ENCODE measurements at places on chromosomes 13 and 19. TPM values are rescaled to one million over a fixed set of nuclear protein-coding genes. Genes with fewer than 3 reads are reported as not detected.

GRCh38 chr13:29474991-29475390 lies 120.5 kb downstream of the SLC7A1 start:
- H3K4me1 ChIP-seq: no peaks in the 10 kb centered on the region
- peaks cover 5% of the 10 kb centered on the region for H3K27me3 ChIP-seq
- no peak for DNase-seq
- no peak overlapping the region for H3K27ac ChIP-seq
- H3K36me3 ChIP-seq: no peaks in the 10 kb centered on the region
- H3K4me3 ChIP-seq: no peak overlapping the region

GRCh38 chr13:92054389-92054788 lies 656.0 kb downstream of the GPC5 start:
- no peak overlapping the region for H3K27ac ChIP-seq
- H3K4me3 ChIP-seq: no peak overlapping the region
- H3K36me3 ChIP-seq: no peaks in the 10 kb centered on the region
- no peaks in the 10 kb centered on the region for H3K4me1 ChIP-seq
- DNase-seq: no peak
- no peaks in the 10 kb centered on the region for H3K27me3 ChIP-seq

GRCh38 chr19:15631817-15632216 lies 8.9 kb upstream of the CYP4F3 start:
- no peaks in the 10 kb centered on the region for H3K36me3 ChIP-seq
- no peak overlapping the region for H3K27ac ChIP-seq
- DNase-seq: peak; percentile 38

GRCh38 chr13:98200211-98200878 lies 23.3 kb upstream of the RNF113B start:
- no peak overlapping the region for H3K27ac ChIP-seq
- DNase-seq: no peak
- no peaks in the 10 kb centered on the region for H3K4me1 ChIP-seq

Gene KLK7
- not detected for total RNA-seq

GRCh38 chr19:1806184-1807029 lies 5.7 kb downstream of the ATP8B3 start:
- no peak for DNase-seq
- H3K36me3 ChIP-seq: no peaks in the 10 kb centered on the region
- H3K27ac ChIP-seq: no peak overlapping the region
- no peak overlapping the region for H3K4me3 ChIP-seq
- no peaks in the 10 kb centered on the region for H3K27me3 ChIP-seq
- H3K4me1 ChIP-seq: peaks cover 2% of the 10 kb centered on the region

- H3K27ac ChIP-seq: no peak overlapping the region
- H3K27me3 ChIP-seq: peaks cover 35% of the 10 kb centered on the region
- H3K36me3 ChIP-seq: no peaks in the 10 kb centered on the region
- peaks cover 2% of the 10 kb centered on the region for H3K4me1 ChIP-seq
- no peak overlapping the region for H3K4me3 ChIP-seq
- no peak for DNase-seq
Measured at GRCh38 chr13:25001476-25002206, 94.3 kb upstream of the PABPC3 start.

DNA sequence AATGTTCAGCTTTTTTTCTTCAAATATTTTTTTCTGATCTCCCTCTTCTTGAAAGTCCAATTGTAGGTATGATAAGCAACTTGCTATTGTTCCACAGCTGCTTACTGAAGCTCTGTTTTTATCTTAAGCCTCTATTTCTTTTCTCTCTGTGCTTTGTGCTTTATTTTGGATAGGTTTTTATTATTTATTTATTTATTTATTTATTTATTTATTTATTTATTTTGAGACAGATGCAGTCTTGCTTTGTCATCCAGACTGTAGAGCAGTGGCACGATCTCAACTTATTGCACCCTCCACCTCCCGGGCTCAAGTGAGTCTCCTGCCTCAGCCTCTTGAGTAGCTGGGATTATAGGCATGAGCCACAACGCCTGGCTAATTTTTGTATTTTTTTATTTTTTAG lies 199.4 kb downstream of the KLF12 start:
- no peak overlapping the region for H3K4me3 ChIP-seq
- H3K27me3 ChIP-seq: no peaks in the 10 kb centered on the region
- H3K27ac ChIP-seq: no peak overlapping the region
- peaks cover 18% of the 10 kb centered on the region for H3K36me3 ChIP-seq
- DNase-seq: no peak
- H3K4me1 ChIP-seq: peaks cover 61% of the 10 kb centered on the region

DNA sequence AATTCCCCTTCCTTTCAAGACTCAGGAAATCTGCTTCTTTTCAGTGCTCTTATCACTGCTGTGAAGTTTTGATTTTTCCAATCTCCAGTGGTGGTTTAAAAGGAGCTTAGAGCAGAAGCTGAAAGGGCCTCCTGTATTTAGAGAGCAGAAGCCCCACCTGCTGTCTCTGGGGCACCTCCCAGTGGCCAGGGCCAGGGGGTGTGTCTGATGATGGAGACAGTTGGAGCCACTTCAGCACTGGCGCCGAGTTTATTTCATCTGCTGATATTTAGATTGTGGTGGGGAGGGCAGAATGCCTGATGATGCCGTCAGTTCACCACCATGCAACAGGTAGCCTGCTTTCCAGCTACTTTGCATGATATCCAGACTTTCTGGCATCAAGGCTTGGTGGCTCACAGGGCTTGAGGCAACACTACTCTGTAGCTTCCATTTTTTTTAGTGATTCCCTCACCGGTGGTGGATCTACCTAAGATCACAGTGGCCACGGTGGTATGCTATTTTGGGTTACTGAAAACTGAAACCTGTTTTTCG lies 371.9 kb downstream of the KCNRG start:
- peaks cover 7% of the 10 kb centered on the region for H3K4me1 ChIP-seq
- H3K36me3 ChIP-seq: peaks cover under 1% of the 10 kb centered on the region
- peak; percentile 53 for DNase-seq
- peaks cover 2% of the 10 kb centered on the region for H3K27me3 ChIP-seq
- H3K27ac ChIP-seq: no peak overlapping the region
- H3K4me3 ChIP-seq: no peak overlapping the region

GRCh38 chr13:69287050-69287698 lies 820.5 kb upstream of the ATXN8OS start:
- no peaks in the 10 kb centered on the region for H3K27me3 ChIP-seq
- H3K4me3 ChIP-seq: no peak overlapping the region
- no peak for DNase-seq
- no peaks in the 10 kb centered on the region for H3K36me3 ChIP-seq

DNA sequence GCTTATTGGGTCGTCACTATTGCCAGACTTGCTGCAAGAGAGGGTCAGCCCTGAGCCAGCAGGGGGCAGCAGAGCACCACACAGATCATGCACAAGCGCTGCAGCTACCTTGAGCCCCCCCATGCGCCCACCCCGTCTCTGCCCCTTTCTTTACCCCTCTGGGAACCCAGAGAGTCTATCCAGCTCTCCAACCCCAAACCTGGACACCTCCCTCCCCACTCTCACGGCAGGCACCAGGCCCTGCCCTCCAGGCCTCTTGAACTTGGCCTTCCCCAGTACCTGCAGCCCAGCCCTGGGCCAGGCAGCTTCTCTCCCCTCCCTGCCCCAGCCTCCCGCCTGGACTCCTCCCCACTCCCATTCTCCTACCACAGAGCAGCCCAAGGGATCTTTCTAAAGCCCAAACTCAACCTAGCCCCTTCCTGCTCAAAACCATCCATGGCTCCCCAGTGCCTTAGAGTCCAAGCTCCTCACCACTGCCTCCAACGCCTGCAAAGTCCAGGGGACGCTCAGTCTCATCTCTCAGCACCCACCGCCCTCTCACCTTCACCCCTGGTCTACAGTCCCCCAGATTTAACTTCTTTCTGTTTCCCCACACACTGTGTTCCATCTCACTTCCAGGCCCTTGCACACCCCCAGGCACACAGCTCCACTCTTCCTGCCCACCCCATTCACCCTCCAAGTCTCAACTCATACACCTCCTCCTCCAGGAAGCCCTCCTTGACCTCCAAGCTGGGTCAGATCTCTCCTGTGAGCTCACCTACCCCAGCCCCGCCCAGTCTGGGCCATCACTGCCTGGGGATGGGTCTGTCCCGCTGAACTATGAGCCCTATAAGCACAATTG lies 9.4 kb upstream of the CEACAM16 start:
- DNase-seq: peak; percentile 81
- H3K4me3 ChIP-seq: no peak overlapping the region
- H3K4me1 ChIP-seq: peaks cover 33% of the 10 kb centered on the region
- H3K27ac ChIP-seq: no peak overlapping the region
- peaks cover 10% of the 10 kb centered on the region for H3K27me3 ChIP-seq

Gene C19orf38
- total RNA-seq: 1.4 TPM

Gene KCNJ14
- total RNA-seq: 1.2 TPM

GRCh38 chr13:94033830-94034642 lies 445.4 kb downstream of the DCT start:
- H3K4me3 ChIP-seq: no peak overlapping the region
- no peak overlapping the region for H3K27ac ChIP-seq
- H3K4me1 ChIP-seq: no peaks in the 10 kb centered on the region
- no peak for DNase-seq
- H3K27me3 ChIP-seq: peaks cover 4% of the 10 kb centered on the region

DNA sequence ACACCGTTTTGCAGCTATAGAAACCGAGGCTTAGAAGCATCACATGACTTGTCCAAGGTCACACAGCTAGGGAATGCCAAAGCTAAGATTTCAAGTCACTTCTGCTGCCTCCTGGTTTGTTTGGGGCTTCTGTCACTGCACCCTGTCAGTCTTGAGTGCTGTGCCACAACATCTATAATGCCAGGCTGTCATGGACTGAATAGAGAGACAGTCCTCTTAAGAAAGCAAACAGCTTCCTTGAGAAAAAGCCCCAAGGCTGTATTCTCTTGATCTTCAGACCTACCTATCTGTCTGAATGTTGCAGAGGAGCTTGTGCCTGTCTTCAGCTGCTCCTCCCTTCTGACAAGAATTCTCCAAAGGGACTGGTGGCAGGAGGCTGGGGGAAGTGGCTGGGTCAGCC lies 81.6 kb downstream of the OLFM4 start:
- H3K4me3 ChIP-seq: no peak overlapping the region
- H3K4me1 ChIP-seq: no peaks in the 10 kb centered on the region
- DNase-seq: no peak
- H3K27ac ChIP-seq: no peak overlapping the region

DNA sequence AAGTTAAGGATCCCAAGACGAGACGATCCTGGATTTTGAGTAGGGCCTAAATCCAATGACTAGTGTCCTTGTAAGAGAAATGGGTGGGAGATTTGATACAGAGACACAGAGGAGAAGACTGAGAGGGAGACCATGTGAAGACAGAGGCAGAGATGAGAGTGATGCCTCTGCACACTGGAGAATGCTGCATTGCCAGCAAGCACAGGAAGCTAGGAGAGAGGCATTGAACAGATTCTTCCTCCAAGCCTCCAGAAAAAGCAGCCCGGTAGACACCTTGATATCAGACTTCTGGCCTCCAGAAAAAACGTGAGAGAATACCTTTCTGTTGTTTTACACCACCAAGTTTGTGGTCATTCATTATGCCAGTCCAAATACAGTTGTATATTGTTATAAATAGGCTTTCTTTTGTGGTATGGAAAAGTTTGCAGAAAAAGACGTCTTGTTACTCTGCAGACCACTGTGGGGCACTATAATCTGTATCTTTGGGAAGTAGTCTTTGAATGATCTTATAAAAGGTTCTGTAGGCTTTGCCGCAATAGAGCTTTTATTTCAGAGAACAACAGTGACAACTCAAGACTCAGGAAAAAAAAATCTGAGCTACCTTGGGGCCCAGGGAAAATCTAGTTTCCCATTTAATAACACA lies 17.9 kb upstream of the RFC3 start:
- H3K27me3 ChIP-seq: peaks cover 2% of the 10 kb centered on the region
- DNase-seq: no peak
- H3K27ac ChIP-seq: no peak overlapping the region
- no peaks in the 10 kb centered on the region for H3K4me1 ChIP-seq

DNA sequence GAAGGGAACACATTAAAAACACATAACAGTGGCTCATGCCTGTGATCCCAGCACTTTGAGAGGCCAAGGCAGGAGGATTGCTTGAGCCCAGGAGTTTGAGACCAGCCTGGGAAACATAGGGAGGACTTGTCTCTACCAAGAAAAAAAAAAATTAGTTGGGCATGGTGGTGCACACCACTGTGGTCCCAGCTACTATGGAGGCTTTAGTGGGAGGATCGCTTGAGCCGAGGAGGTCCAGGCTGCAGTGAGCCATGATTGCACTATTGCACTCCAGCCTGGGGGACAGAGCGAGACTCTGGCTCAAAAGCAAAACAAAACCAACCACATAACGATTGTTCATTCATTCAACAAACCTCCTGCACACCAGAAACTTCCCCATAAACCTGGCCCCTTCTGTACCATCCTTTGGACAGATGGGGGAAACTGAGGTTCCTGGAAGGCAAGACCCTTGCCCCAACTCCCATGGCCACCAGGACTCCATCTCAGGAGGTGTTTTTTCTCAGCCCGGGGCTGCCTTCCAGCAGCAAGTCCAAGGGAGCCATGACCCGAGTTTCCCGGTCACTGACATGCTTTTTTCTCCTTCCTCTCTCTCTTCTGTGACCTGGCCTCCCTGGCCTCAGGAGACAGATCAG lies 4.3 kb downstream of the FOSB start:
- peaks cover 38% of the 10 kb centered on the region for H3K4me1 ChIP-seq
- DNase-seq: no peak
- no peak overlapping the region for H3K27ac ChIP-seq
- no peak overlapping the region for H3K4me3 ChIP-seq

Gene ZFP82
- total RNA-seq: 3.7 TPM

Gene C19orf85
- total RNA-seq: not detected

GRCh38 chr19:29040292-29040691 lies 172.7 kb downstream of the UQCRFS1 start:
- H3K36me3 ChIP-seq: no peaks in the 10 kb centered on the region
- no peaks in the 10 kb centered on the region for H3K4me1 ChIP-seq
- DNase-seq: no peak
- no peak overlapping the region for H3K27ac ChIP-seq
- H3K4me3 ChIP-seq: no peak overlapping the region

DNA sequence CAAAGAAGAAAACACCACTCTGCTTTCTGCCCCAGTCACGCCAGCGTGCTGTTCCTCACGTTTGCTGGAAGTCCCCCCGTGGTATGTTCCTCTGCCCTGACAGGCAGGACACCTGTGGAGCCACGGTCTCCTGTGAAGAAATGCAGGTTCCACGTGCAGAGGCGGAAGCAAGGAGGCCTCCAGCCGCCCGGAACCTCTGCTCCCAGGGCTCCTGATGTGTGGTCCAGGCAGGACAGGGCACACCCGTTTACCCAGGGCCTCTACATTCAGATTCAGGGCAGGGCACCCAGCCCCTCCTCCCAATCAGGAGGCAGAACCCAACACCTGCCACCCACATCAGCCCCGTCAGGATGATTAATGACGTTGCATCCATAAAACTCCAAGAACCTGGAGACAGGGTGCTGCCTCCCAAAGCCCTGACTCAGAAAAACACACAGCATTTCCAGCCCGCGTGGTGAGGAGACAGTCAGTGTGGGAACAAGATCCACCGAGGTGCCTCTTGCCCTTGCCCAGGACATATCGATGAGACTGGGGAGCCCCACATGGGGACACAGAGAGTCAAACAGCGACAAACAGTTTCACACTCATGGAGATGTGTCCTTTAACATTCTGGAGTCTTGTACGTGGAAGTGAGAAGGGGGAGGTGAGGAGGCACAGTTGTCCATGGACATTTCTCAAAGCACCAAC lies 76.2 kb downstream of the COL4A1 start:
- no peak for DNase-seq
- peaks cover 22% of the 10 kb centered on the region for H3K27me3 ChIP-seq
- H3K27ac ChIP-seq: no peak overlapping the region
- no peak overlapping the region for H3K4me3 ChIP-seq
- no peaks in the 10 kb centered on the region for H3K36me3 ChIP-seq

Gene IL4I1
- 111 TPM for total RNA-seq

Gene TEX101
- not detected for total RNA-seq
